ENCODE measurements at places on chromosomes 4 and X.

DNA sequence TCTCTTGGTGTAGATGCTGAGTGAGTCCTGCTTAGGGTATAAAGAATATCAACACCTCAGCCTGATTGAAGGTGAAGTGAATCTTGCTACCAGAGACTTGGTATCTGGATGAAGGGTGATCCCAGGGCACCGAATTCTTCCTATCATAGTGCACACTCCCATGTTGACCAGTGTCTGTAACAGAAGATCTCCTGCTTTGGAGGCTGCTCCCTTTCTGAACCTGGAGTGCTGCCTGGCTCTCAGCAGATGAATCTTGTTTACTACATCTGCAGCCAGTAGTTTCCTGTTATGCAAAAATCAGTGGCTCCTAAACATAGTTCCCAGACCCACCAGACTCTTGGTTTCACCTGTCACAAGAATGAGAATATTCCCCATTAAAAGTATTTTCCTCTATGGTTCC, 191.7 kb upstream of the GK2 start:
- H3K36me3 ChIP-seq, result no peaks in the 10 kb centered on the region
- H3K4me1 ChIP-seq, result peaks cover 13% of the 10 kb centered on the region
- no peak overlapping the region for H3K4me3 ChIP-seq
- H3K27ac ChIP-seq, result no peak overlapping the region

DNA sequence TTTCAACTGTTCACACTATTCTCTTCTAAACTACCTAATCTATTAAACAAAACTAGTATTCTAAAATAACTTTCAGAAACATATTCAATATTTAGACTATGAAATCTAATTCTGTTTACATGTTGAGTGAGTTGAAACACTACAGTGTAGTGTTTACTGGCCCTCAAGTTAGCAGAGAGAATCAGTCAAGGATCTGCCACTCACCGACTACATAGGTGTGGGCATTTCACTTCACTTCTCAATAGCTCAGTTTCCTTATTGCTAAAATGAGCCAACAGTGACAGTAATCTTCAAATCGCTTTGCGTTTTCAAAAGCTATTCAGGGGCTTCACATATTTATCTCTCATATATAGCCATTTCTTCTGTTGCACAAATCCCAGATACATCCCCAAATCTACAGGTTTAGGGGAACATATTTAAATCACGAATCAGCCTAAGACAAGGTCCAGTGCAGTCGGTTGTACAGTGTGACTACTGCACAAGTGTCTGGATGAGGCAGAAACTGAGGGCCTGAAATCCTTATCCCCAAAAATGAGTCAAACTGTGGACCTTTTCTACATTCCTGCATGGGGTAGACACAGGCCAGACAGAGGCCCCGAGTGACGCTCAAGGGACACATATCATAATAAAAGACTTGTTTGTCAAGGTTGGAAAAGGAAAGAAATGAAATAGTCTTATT, 129.8 kb downstream of the PPP3CA start:
- no peak overlapping the region for H3K27ac ChIP-seq
- no peaks in the 10 kb centered on the region for H3K27me3 ChIP-seq
- H3K4me1 ChIP-seq, result peaks cover 7% of the 10 kb centered on the region
- H3K36me3 ChIP-seq, result no peaks in the 10 kb centered on the region

DNA sequence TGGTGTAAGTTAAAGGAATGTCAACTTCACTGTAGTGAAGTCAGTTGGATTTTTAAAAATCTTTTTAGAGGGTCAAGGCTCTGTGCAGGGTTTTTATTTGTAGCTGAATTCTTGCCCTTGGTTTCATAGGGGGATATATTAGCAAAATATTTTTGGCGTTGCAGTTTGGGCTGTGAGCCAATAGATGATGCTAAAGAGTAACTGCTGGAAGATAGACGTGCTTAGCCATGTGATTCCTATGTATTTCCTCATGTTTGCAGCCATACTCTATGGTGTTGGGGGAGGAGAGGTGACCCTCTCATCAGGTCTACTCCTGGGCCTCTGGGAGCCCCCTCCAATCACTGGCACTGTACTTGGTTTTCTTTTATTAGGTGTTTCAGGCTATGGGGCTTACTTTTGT, 246.7 kb upstream of the ARHGAP24 start:
- H3K4me3 ChIP-seq, result no peak overlapping the region
- H3K4me1 ChIP-seq, result no peaks in the 10 kb centered on the region
- H3K27me3 ChIP-seq, result no peaks in the 10 kb centered on the region
- H3K36me3 ChIP-seq, result no peaks in the 10 kb centered on the region

DNA sequence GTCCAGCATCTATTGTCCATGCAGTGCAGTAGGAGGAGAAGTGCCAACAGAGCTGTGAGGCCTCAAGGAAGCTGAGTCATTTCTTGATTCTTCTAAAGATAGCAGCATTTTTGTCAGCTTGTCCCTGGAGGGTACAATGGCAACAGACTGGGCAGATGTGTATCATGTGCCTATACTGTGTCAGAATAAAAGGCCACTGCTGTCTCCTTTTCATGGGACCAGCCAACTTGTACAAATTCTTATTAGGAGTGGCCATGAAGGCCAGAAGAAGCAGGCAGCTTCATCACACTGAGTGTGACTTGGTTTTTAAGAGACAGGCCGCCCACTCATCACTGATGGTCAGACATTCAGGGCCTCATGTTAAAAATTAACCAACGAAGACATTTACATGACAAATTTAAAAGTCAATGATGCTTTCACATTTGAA, 185.0 kb upstream of the FAM241A start:
- no peak for DNase-seq
- H3K36me3 ChIP-seq, result no peaks in the 10 kb centered on the region
- no peak overlapping the region for H3K4me3 ChIP-seq
- no peak overlapping the region for H3K27ac ChIP-seq
- H3K4me1 ChIP-seq, result no peaks in the 10 kb centered on the region
- H3K27me3 ChIP-seq, result no peaks in the 10 kb centered on the region

DNA sequence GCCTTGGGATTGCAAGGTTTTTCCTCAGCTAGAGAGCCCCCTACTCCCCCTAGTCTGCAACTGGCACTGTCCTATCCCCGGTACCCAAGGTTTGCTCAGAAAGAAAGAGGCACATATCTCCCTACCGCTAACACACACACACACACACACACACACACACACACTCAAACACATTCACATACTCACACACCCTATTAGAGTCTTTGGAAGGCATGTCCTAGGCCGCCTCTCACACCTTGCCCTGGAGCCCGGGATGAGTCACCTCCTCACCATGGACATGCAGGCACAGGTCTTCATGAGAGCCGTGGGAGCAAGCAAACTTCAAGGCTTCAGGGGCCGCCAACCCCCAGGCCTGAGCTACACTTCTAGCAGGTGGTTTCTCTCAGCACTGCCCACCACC, 49.2 kb downstream of the PJA1 start:
- no peaks in the 10 kb centered on the region for H3K4me1 ChIP-seq
- DNase-seq, result no peak
- no peaks in the 10 kb centered on the region for H3K27me3 ChIP-seq
- no peak overlapping the region for H3K27ac ChIP-seq
- H3K36me3 ChIP-seq, result no peaks in the 10 kb centered on the region

DNA sequence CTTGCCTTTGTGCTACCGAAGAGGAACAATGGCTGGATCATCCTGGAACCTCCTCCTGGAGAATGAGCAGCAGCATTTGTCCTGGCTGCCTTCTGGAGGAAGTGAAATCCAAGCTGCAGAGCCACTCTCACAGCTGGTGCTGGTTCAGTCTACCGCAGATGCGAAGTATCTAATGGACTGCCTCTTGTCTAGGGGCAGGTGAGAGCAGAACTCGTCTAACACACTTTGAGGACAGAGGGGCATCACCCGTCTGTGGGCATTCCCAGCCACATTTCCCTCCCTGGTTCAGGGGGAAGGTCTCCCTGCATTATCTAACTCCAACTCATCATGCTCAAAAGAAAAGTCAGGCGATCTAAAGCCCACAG, 338.2 kb upstream of the GATB start:
- no peak for DNase-seq
- H3K27ac ChIP-seq, result no peak overlapping the region
- no peak overlapping the region for H3K4me3 ChIP-seq
- no peaks in the 10 kb centered on the region for H3K27me3 ChIP-seq
- H3K36me3 ChIP-seq, result no peaks in the 10 kb centered on the region

GRCh38 chrX:418927-419729, 32.4 kb upstream of the PPP2R3B start:
- H3K27me3 ChIP-seq, result no peaks in the 10 kb centered on the region
- H3K36me3 ChIP-seq, result no peaks in the 10 kb centered on the region
- DNase-seq, result no peak
- H3K27ac ChIP-seq, result no peak overlapping the region

- H3K4me1 ChIP-seq, result no peaks in the 10 kb centered on the region
- peaks cover 5% of the 10 kb centered on the region for H3K27me3 ChIP-seq
- H3K4me3 ChIP-seq, result no peak overlapping the region
Observed at GRCh38 chr4:154329268-154329868, 162.2 kb downstream of the DCHS2 start.

GRCh38 chr4:151717314-151717713, 43.5 kb downstream of the GATB start:
- H3K27ac ChIP-seq, result no peak overlapping the region
- H3K4me3 ChIP-seq, result no peak overlapping the region
- DNase-seq, result no peak
- peaks cover 4% of the 10 kb centered on the region for H3K36me3 ChIP-seq
- no peaks in the 10 kb centered on the region for H3K27me3 ChIP-seq

GRCh38 chrX:41347186-41347585, 13.2 kb downstream of the DDX3X start:
- H3K36me3 ChIP-seq, result peaks cover 52% of the 10 kb centered on the region
- no peak overlapping the region for H3K27ac ChIP-seq
